ENCODE measurements at places on chromosomes 4 and X. TPM values are rescaled to one million over a fixed set of nuclear protein-coding genes. Genes with fewer than 3 reads are reported as not detected.

GRCh38 chrX:18883234-18883960, 100.5 kb downstream of the PHKA2 start:
- no peak overlapping the region for H3K4me3 ChIP-seq
- H3K27ac ChIP-seq: no peak overlapping the region
- H3K4me1 ChIP-seq: peaks cover 22% of the 10 kb centered on the region
- no peaks in the 10 kb centered on the region for H3K36me3 ChIP-seq

FGF16 gene
- total RNA-seq: not detected

- no peak overlapping the region for H3K4me3 ChIP-seq
- H3K36me3 ChIP-seq: no peaks in the 10 kb centered on the region
- no peaks in the 10 kb centered on the region for H3K27me3 ChIP-seq
- no peaks in the 10 kb centered on the region for H3K4me1 ChIP-seq
- no peak overlapping the region for H3K27ac ChIP-seq
Measured at GRCh38 chr4:31246856-31247255, 526.7 kb downstream of the PCDH7 start.

DNA sequence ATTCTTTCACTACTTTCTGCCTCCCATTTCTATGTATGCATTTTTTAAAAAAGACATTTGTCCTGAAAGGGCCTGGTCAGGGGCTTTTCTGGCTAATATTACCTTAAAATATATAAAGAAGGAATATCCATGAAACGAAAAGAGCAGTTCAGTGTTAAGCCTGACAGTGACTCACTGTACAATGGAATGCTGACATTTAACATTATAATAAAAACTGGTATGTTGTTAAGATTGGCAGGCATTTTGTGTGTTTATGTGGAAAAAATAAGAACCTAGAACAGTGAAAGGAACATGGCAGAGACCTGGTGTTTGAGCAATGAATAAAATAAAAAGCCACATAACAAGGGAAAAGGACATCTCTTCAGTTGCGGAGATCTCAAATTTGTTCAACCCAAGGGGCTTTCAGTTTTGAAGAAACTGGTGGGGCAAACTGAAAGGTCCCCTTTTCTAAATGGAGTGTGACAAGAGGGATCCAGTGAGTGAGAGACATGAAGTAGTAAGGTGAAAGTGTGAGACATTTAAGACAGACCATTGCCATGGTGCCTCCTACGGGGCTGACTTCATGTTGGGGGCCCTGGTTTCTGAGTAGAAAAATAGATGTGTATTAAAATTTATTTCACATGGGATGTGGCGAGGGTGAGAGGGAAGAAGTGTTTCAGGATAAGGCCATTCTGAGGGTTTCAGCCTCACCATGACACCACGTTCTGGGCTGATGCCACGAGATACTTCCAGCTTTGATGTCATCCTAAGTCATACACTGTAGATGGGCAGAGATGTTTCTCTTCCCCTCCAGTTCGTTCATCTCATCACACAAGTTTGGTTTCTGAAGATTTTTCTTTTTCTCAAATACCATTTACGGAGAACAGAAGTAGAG, 324.9 kb downstream of the PPP3CA start:
- H3K4me1 ChIP-seq: no peaks in the 10 kb centered on the region
- no peak for DNase-seq
- H3K4me3 ChIP-seq: no peak overlapping the region
- H3K27ac ChIP-seq: no peak overlapping the region

MAGEB2 gene
- not detected for total RNA-seq

DNA sequence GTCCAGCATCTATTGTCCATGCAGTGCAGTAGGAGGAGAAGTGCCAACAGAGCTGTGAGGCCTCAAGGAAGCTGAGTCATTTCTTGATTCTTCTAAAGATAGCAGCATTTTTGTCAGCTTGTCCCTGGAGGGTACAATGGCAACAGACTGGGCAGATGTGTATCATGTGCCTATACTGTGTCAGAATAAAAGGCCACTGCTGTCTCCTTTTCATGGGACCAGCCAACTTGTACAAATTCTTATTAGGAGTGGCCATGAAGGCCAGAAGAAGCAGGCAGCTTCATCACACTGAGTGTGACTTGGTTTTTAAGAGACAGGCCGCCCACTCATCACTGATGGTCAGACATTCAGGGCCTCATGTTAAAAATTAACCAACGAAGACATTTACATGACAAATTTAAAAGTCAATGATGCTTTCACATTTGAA, 185.0 kb upstream of the FAM241A start:
- H3K36me3 ChIP-seq: no peaks in the 10 kb centered on the region
- no peak overlapping the region for H3K27ac ChIP-seq
- H3K27me3 ChIP-seq: no peaks in the 10 kb centered on the region
- H3K4me3 ChIP-seq: no peak overlapping the region
- H3K4me1 ChIP-seq: no peaks in the 10 kb centered on the region

DNA sequence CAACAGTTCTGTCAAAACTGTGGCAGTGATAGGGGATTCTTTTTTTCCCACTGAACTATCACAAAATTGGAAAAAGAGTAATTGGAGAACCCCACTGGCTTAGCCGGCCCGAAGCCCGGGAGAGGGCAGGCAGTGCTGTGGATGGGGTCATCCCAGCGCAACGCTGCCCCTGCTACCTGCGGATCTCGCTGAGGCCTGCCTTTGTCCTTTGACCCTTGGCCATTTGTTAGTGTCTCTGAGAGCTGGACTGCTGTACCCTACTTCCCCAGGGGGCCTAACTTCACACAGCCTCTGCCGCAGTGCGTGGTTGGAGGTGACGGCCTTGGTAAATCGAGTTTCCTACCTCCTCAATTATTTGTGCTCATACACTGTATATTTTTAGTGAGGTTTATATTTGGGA, 43.0 kb upstream of the MSANTD1 start:
- H3K4me1 ChIP-seq: peaks cover 37% of the 10 kb centered on the region
- H3K36me3 ChIP-seq: peaks cover 8% of the 10 kb centered on the region
- H3K4me3 ChIP-seq: no peak overlapping the region
- H3K27me3 ChIP-seq: no peaks in the 10 kb centered on the region
- H3K27ac ChIP-seq: peak overlapping the region; percentile 7

DNA sequence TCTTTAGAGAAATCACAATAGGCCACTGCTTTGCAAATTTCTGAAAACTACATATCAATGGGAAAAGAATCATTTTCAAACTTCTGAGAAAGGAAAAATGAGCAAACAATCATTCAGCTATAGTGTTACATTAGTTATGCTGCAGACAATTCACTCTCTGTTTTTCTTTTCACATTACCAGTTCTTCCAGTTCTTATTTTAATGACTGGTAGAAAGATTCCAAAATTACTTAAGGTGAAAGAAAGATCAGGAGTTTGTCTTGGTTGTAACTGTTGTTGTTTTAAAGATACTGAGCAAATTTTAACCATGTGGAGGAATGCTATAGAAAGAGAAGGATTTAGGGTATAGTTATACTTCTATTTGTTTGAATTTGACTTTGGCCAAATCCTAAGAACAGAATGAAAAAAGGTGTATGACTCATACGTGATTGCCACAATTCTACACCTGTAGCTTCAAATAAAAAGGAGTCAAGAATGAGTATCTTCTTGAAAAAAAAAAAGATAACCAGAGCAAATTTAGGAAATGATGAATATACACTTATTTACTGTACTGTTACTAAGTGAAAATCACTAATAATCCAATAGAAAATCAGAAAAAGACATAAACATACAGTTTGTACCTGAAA, 21.0 kb upstream of the RASGEF1B start:
- DNase-seq: no peak
- no peak overlapping the region for H3K4me3 ChIP-seq
- H3K27me3 ChIP-seq: no peaks in the 10 kb centered on the region
- H3K27ac ChIP-seq: no peak overlapping the region

CYTL1 gene
- not detected for total RNA-seq

GRCh38 chrX:1417921-1418771, 26.2 kb upstream of the SLC25A6 start:
- peaks cover 4% of the 10 kb centered on the region for H3K36me3 ChIP-seq
- no peak for DNase-seq
- no peaks in the 10 kb centered on the region for H3K4me1 ChIP-seq
- no peak overlapping the region for H3K27ac ChIP-seq
- H3K4me3 ChIP-seq: no peak overlapping the region

DNA sequence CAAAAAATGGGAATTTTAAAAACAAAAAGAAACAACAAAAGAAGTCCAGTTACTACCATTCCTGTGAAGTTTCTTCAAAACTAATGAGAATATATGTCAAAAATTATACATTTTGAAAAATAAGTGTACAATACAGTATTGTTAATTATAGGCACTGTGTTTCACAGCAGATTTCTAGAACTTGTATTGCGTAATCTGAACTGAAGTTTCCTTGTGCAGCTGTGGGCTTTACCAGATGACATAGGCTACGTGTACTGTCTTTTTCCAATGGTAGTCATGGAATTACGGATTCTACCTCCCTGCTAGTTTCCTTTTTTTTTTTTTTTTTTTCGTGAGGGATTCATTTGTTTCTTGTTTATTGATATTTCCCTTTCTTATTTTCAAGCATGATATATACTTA, 113.8 kb upstream of the GABRA2 start:
- H3K36me3 ChIP-seq: no peaks in the 10 kb centered on the region
- H3K27ac ChIP-seq: no peak overlapping the region
- H3K4me1 ChIP-seq: no peaks in the 10 kb centered on the region
- H3K4me3 ChIP-seq: no peak overlapping the region

GRCh38 chrX:106203315-106203714, 35.2 kb downstream of the PWWP3B start:
- no peak overlapping the region for H3K4me3 ChIP-seq
- no peaks in the 10 kb centered on the region for H3K4me1 ChIP-seq
- no peak for DNase-seq
- no peaks in the 10 kb centered on the region for H3K36me3 ChIP-seq
- H3K27me3 ChIP-seq: no peaks in the 10 kb centered on the region

- no peak overlapping the region for H3K27ac ChIP-seq
- no peaks in the 10 kb centered on the region for H3K27me3 ChIP-seq
- H3K36me3 ChIP-seq: no peaks in the 10 kb centered on the region
Measured at GRCh38 chr4:78517050-78517652, 34.4 kb upstream of the ANXA3 start.

DNA sequence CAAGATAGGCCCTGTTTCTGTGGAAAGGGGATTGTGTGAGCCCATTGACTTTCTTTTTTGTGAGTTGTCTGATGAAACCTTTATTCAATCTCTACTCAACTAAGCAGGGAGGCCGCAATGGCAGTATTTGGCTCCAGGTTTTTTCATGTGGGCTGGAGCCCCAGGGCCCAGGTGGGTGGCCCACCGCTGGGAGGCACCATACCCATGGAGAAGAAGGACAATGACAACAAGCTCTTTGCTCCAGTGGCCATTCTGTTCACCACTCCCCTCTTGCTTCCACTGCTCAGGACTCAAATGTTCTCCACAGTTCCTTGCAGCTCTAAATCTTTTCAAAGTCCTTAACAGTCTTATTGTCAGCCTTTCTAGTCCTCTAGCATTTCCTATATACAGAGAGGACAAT, 54.1 kb downstream of the HOPX start:
- no peaks in the 10 kb centered on the region for H3K27me3 ChIP-seq
- H3K4me3 ChIP-seq: no peak overlapping the region

BGN gene
- 30.7 TPM for total RNA-seq

DNA sequence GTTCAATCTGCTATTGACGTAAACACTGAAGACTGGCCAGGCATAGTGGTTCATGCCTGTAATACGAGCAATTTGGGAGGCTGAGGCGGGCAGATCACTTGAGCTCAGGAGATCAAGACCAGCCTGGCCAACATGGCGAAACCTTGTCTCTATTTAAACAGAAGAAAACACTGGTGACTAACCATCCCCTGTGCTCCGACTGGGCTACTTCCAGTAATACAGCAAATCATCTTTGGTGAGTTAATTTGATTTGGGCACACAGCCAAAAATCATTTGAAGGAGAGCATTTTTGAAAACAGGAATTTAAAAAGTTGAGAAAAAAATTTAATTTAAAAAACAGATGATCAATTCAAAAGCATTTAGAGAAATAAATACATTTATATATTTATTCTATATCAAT, 52.0 kb downstream of the SEC24D start:
- H3K36me3 ChIP-seq: peaks cover 3% of the 10 kb centered on the region
- no peak for DNase-seq
- H3K4me3 ChIP-seq: no peak overlapping the region
- H3K4me1 ChIP-seq: peaks cover 17% of the 10 kb centered on the region
- no peak overlapping the region for H3K27ac ChIP-seq
- H3K27me3 ChIP-seq: no peaks in the 10 kb centered on the region

DGAT2L6 gene
- total RNA-seq: not detected

- H3K4me1 ChIP-seq: no peaks in the 10 kb centered on the region
- DNase-seq: no peak
- H3K36me3 ChIP-seq: no peaks in the 10 kb centered on the region
- H3K4me3 ChIP-seq: no peak overlapping the region
- H3K27ac ChIP-seq: no peak overlapping the region
- no peaks in the 10 kb centered on the region for H3K27me3 ChIP-seq
Measured at GRCh38 chr4:20443015-20443805, 191.5 kb downstream of the SLIT2 start.

SMIM10L2A gene
- 4.0 TPM for total RNA-seq

CABS1 gene
- total RNA-seq: not detected

- no peaks in the 10 kb centered on the region for H3K36me3 ChIP-seq
- H3K4me3 ChIP-seq: no peak overlapping the region
- H3K4me1 ChIP-seq: no peaks in the 10 kb centered on the region
- no peak for DNase-seq
- H3K27ac ChIP-seq: no peak overlapping the region
Measured at GRCh38 chr4:36904823-36905222, 339.7 kb upstream of the NWD2 start.

DNA sequence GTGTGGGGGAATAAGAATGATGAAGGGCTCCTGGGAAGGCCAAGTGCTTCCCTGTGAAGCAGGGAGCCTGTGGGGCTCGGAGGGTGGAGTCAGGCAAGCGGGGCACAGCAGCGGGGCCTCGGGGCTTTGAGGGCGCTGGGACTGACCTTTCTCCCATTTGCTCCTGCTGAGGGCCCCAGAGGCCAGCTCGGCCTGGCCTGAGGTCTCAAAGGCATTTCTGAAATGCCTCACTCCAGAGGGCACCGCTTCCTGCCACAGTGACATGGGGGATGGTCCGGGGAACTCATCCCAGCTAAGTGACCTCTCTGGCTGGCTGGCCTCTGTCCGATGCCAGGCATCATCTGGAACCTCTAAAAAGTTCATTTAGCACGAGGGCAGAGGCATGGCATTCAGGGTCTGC, 98.8 kb upstream of the STX18 start:
- no peak overlapping the region for H3K27ac ChIP-seq
- no peak overlapping the region for H3K4me3 ChIP-seq
- no peaks in the 10 kb centered on the region for H3K36me3 ChIP-seq
- H3K4me1 ChIP-seq: no peaks in the 10 kb centered on the region
- no peak for DNase-seq
- H3K27me3 ChIP-seq: no peaks in the 10 kb centered on the region

DNA sequence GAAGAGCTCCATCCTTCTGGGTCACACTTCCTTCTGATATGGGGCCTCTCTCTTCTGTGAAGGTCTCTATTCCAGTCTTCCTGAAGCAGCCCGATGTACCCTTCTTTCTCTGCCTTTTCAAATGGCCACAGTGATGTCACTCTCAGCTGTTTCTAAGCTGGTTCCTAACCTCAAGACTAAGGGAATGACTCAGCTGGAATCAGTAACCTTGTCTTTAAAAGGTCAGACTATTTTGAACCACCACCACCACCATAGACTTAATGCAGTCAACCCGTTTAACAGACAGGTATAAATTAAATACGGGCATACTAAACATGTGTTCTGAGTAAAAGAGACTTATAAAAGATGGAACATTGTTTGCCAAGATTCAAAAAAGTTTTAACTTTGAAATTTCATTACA, 121.0 kb downstream of the PPA2 start:
- no peaks in the 10 kb centered on the region for H3K27me3 ChIP-seq
- H3K4me1 ChIP-seq: no peaks in the 10 kb centered on the region
- H3K4me3 ChIP-seq: no peak overlapping the region
- H3K27ac ChIP-seq: no peak overlapping the region
- H3K36me3 ChIP-seq: no peaks in the 10 kb centered on the region

Data from body of pancreas (tissue), 4 donors.